ENCODE measurements at places on chromosomes 7 and 10.

- DNase-seq = no peak
Measured at GRCh38 chr10:79404690-79405131, 40.7 kb downstream of the ZCCHC24 start.

DNA sequence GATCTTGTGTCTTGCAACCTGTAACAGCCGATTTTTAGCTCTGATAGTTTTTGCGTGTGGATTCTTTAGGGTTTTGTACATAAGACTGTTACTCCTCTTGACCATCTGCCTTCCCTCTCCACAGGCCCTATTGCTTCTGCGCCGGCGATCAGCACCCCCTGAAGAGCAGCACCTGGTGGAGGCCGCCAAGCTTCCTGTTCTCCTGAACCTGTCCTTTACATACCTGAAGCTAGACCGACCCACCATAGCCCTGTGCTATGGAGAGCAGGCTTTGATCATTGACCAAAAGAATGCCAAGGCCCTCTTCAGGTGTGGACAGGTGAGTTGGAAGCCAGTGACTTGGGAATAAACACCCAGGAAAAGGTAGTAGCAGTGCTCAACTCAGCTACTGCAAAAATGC lies 12.6 kb downstream of the FKBP6 start:
- DNase-seq = no peak

GRCh38 chr7:37065779-37066271 lies 341.5 kb upstream of the AOAH start:
- peak; percentile 53 for DNase-seq

DNA sequence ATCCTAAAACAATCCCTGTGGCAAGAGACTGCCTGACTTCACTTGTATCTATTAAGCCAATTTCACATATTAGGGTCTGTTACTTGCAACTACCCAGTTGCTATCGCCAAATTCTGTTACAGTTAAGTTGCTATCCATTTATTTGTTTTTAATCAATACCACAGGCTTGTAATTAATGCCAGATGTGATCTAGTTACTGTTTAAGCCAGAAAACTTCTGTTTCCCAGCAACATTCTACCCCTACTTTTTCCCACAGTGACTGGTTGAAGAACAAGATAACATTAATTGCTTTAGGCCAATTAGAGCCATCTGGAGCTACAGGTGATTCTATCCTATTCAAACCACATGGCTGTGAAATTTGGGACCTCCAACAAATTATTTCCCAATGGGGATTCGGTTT lies 131.3 kb downstream of the ALOX5 start:
- no peak for DNase-seq

DNA sequence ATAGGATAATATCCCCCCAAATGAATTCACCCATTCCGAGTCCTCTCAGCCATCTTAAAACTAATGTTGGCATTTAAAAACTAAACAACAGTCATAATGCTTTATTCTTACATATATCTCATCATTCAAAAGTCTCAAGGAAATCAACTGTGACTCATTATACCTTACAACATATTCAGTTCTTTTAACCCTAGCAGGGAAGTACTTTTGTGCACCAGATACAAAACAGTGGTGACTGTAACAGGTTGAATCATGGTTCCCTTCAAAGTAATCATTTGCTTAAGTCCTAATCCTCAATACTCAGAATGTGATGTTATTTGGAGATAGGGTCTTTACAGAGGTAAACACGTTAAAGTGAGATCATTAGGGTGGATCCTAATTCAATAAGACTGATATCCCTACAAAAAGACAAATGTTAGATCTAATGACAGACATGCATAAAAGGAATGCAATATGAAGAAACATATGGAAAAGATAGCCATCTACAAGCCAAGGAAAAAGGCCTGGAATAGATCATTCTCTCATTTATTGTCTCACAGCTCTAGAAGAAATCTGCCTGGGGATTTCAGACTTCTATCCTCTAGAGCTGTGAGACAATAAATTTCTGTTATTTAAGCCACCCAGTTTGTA lies 42.3 kb downstream of the RELN start:
- DNase-seq = no peak

- DNase-seq = no peak
Measured at GRCh38 chr7:43639858-43640491, 57.1 kb downstream of the STK17A start.

DNA sequence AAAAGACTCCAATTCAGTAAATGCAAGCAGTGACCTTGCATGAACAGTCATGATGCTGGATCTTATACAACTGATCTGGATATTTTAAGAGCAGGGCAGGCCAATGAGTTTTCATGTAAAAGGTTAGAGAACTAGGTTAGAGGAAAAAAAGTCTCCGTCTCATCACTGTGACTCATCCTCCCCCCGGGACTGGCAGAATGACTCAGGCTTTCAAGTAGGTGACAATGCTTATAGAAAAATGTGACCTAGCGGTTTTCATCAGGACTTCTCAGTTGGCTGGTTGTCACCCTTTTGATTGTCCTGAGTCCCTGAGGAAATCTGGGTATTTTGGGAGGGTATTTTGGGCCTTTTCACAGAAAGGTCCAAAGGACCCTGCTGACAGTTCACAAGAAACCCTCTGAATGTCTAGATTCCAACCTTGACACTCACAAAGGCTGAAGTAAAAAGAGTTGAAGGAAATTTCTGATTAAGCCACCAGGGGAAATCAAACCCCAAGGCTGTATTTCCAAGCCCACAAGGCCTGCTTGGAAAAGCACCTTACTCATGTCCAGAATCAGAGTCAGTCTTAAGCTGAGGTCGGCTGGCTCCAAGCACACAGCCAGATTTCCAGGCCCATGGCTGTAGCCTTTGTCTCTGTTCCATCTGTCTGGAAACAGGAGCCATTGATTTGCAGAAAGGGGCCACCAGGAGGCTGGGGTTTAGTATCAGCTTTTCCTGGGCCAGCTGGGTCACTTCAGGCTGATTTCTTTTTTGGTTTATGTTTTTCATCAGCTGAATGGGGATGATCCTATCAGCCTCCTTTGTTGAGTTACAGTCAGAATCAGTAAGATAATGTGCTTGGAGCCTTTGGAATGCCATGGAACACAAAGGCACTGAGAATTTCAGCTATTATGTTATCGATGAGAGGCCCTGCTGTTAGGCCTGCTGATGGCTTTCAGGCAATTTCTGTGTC lies 226.4 kb upstream of the HABP2 start:
- DNase-seq = peak; percentile 40

- DNase-seq = no peak
Measured at GRCh38 chr7:71343892-71344291, 211.9 kb downstream of the GALNT17 start.

GRCh38 chr10:80529604-80530003 lies 8.1 kb upstream of the SH2D4B start:
- no peak for DNase-seq

GRCh38 chr7:103521937-103522336 lies 75.9 kb upstream of the SLC26A5 start:
- no peak for DNase-seq

DNA sequence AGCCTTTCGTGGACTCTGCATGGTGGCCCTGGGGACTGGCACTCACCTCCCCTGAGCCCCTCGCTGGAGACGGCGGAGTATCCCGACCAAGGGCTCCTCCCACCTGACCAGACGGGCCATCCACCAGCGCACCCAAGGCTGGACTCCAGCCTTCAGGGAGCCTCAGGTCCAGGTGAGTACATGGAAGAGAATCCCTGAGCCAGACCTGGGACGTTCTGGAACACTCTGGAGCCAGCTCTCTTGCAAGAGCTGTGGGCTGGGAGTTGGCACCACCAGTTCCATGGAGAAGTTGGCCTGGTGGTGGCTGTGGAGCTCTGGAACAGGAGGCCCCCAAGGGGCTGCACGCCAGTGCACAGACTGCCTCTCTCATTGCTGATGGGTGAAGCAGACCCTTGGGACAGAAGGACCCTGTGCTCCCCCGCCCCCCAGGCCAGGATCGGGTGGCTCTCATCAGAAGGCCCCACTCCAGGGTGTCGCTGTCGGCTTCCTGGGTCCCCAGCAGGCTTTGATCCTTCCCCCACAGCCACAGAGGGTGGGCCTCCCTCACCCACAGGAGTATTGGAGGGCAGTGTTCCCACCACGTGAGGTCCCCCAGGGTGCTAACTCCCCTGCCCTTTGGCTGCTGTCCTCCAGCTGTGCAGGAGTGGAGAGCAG lies 189.9 kb downstream of the EBF3 start:
- DNase-seq = no peak

- DNase-seq = no peak
Measured at GRCh38 chr10:63157845-63158624, 24.9 kb downstream of the NRBF2 start.

- DNase-seq = no peak
Measured at GRCh38 chr7:106001886-106002285, 38.8 kb downstream of the CDHR3 start.

DNA sequence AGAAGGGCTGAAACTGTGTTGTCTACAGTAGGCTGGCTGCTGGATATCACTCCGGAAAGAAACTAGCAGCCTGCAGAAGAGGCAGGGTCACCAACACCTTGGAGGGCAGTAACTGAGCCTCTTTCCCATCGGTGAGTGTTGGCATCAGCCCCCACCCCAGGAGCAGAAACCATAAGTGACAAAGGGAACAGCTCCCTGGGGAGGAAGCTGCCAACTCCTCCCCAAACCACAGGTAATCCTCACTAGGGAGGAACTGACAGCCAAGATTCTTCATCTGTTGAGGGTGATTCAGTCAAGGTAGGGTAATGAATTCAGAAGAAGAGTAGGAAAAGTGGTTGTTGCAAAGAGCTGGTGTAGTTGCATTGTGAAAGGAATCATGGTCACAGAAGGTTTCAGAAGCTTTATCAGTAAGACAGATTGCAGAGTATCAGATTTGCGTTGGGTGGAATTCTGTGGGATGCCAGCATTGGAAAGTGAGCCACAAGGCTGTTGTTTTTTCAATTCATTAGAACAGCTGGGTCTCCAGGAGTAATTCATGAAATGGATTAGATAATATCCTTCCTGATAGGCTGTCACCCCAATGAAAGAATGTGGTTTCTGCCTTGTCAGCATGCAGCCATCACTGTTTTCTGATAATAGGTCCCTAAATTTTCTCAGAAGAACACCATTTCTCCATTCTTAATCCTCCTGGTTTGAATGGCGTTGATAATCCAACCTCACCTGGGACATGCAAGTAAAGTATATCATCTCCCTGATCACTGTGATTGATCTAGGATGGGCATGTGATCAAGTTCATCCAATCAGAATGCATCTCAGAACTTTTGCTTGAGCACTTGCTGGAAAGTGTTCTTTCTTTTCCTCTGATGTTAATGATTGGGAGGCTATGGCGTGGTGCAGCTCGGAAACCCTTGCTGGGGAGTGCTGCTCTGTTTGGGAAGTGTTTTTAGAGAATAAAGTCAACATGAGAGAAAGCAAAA lies 75.0 kb upstream of the CTBP2 start:
- DNase-seq = no peak

DNA sequence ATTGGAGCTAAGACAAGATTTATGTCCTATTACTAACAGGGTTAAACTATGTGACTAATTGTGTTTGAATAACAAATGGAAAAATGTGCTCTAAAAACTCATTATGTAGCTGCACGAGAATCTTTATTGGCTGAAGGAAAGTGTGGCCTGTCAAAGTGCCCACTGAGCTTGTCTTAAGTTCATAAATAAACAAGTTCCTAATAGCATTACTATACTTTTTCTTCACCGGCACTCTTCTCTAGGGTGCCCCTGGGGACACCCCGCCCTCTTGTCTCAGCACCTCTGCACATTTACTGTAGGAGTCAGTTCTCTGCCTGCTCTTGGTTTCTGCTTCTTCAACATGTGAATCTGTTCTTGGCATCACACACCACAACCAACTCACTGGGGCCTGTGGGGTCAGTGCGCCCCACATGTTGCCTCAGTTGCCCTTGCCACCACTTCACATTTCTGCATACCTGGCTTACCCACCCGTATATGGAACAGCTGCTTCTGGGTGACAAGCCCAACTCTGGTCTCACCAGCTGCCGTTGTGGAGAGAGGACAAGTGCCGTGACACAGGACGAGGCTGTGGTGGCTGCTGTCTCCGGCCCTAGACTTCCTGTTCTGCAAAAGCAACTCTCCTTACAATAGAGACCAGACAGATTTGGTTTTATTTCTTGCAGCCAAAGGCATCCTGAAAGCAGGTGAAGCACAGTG lies 96.3 kb upstream of the DDC start:
- no peak for DNase-seq
